A549 treated with ZK216348 at 1 μM for 4 hours (cell line): ENCODE measurements at places on chromosomes 4 and X. TPM values are rescaled to one million over a fixed set of nuclear protein-coding genes. Genes with fewer than 3 reads are reported as not detected.

The XAGE2 gene
- total RNA-seq: not detected in 5 replicates

The TRIM75 gene
- not detected in 5 replicates for total RNA-seq

The ZC4H2 gene
- 1.7 to 2.7 TPM (median 2.2 TPM) in 5 replicates for total RNA-seq

The NPFFR2 gene
- not detected in 5 replicates for total RNA-seq

The INTU gene
- total RNA-seq: 0.68 to 2.0 TPM (median 1.5 TPM) in 5 replicates

The NPY2R gene
- total RNA-seq: not detected in 5 replicates

The SH3RF1 gene
- total RNA-seq: 7.8 to 11.3 TPM (median 10.9 TPM) in 5 replicates

The F9 gene
- total RNA-seq: not detected in 5 replicates

The STPG2 gene
- total RNA-seq: not detected in 5 replicates

The BCORL1 gene
- total RNA-seq: 7.3 to 13.1 TPM (median 9.6 TPM) in 5 replicates

The SMIM10 gene
- total RNA-seq: 0.09 to 0.18 TPM (median 0.15 TPM) in 4 of 5 replicates, not detected in the other

The STK26 gene
- total RNA-seq: 8.1 to 15.1 TPM (median 9.3 TPM) in 5 replicates

The PHOX2B gene
- total RNA-seq: not detected in 5 replicates

The CT45A10 gene
- total RNA-seq: 0.33 TPM in 1 of 5 replicates, not detected in the others

The REELD1 gene
- total RNA-seq: not detected in 5 replicates

The CFI gene
- 0.48 to 0.85 TPM (median 0.75 TPM) in 5 replicates for total RNA-seq

The FAM9B gene
- not detected in 5 replicates for total RNA-seq

The MPP1 gene
- 17.2 to 18.6 TPM (median 17.3 TPM) in 5 replicates for total RNA-seq

The POU4F2 gene
- total RNA-seq: not detected in 5 replicates

The PITX2 gene
- 0.72 to 1.5 TPM (median 1.0 TPM) in 5 replicates for total RNA-seq

The ATP1B4 gene
- total RNA-seq: not detected in 5 replicates

The SLC2A9 gene
- 0.20 to 0.73 TPM (median 0.39 TPM) in 5 replicates for total RNA-seq

The ARR3 gene
- total RNA-seq: not detected in 5 replicates

The ZAR1 gene
- total RNA-seq: 0.13 to 0.17 TPM in 2 of 5 replicates, not detected in the others

The NXF2B gene
- not detected in 5 replicates for total RNA-seq

The EDA gene
- total RNA-seq: 0.35 to 0.84 TPM (median 0.49 TPM) in 5 replicates

The GLOD5 gene
- not detected in 5 replicates for total RNA-seq

The UGT2B28 gene
- total RNA-seq: not detected in 5 replicates

The ATP2B3 gene
- total RNA-seq: 0.05 to 0.21 TPM (median 0.07 TPM) in 4 of 5 replicates, not detected in the other

The F8A3 gene
- 0.38 to 2.1 TPM (median 1.0 TPM) in 5 replicates for total RNA-seq

The BGN gene
- 0.12 to 0.26 TPM (median 0.18 TPM) in 4 of 5 replicates, not detected in the other for total RNA-seq
